ENCODE measurements at places on chromosomes 6 and 20.

- no peak for DNase-seq
Observed at GRCh38 chr6:54698974-54699373, 147.6 kb upstream of the FAM83B start.

- no peak for DNase-seq
Observed at GRCh38 chr20:51020657-51021056, 2.2 kb downstream of the KCNG1 start.

- no peak for DNase-seq
Observed at GRCh38 chr6:95648636-95649035, 71.3 kb downstream of the MANEA start.

DNA sequence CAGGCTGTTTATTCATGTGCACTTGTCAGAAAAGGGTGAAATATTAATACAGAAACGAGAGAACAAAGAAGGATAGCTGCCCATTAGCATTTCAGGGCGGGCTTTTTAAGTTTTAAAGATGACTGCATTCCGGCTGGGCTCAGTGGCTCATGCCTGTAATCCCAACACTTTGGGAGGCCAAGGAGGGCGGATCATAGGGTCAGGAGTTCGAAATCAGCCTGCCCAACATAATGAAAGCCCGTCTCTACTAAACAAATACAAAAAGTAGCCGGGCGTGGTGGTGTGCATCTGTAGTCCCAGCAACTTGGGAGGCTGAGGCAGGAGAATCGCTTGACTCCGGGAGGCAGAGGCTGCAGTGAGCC is 130.5 kb downstream of the HFE start:
- peak; percentile 60 for DNase-seq

GRCh38 chr20:62267543-62267942 is 29.2 kb downstream of the OSBPL2 start:
- no peak for DNase-seq

DNA sequence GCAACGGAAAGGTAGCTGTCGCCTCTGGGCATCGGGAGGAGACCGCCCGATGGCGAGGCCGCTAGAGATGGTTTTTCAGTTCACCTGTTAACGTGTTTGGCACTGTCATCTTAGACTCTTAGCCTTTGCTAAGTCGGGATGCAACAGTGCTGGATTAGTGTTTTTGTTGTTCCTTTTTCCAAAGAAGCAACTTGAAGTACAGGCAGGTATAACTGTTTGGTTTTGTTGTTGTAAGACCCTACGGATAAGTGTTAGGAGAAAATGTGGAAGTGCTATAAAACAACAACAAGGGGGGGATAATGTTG is 723 bp downstream of the MANEA start:
- DNase-seq, result no peak

GRCh38 chr6:111874025-111874415 is 768 bp upstream of the FYN start:
- DNase-seq, result peak; percentile 76

- no peak for DNase-seq
Observed at GRCh38 chr6:170011204-170012036, 260.0 kb downstream of the ERMARD start.

DNA sequence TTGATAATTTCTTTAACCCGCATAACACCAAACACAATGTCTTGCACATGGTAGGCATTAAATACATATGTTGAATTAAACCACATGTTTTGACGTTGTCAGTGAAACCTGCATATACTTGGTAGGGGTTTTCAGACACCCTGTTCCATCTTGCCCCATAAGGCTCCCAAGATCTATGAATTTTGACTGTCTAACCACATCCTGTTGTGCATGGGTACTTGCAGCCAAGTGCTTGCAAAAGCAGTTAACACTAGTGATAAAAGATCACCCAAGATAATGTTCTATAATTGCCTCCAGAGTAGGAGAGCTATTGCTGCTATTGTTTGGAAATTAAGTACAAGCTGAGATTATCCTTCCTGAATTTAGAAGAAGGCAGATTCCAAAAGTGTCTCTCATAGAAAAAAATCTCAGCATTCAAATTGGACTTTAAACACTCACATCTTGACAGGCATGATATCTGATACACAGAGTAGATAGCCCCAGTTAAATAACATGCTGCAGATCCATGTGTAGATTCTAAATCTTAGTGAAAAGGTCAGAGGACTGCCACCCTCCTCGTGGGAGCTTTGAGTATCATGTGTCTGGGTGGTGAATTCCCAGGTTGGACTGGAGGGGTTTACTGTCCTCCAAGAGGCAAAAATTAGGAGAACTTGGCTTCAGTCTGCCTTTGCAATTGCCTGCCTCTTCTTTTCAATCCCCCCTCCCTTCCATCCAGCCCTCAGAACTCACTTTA is 25.8 kb upstream of the CCN6 start:
- DNase-seq, result peak; percentile 83

- no peak for DNase-seq
Observed at GRCh38 chr6:116568821-116569755, 2.2 kb upstream of the RWDD1 start.

DNA sequence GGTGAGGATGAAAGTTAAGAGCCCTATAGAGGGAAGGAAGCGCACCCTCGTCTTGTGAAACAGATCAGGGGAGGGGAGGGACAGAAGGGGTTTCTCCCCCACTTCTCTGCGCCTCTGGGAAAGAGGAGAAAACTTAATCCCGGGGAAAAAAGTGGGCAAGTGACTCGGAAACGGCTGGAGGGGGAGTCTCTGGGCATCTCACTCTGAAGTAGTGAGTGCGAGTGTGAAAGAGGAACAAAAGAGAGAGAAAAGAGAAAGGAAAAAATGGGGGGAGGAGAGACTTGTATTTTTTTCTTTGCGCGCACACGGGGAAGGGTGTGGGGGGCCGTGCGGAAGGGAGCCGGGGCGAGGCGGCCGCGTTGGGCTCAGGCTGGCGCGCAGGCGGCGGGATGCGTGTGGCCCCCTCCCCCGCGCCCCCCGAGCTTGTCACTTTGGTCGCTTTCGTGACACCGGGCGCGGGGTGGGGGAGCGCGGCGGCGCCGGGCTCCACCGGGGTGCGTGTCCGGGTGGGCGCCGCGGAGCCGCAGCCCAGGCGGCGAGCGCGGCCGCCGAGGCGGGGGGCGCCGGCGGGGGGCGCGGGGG is 454 bp downstream of the L3MBTL3 start:
- DNase-seq, result peak; percentile 40

- DNase-seq, result peak; percentile 21
Observed at GRCh38 chr20:25053255-25054031, 4.5 kb downstream of the ACSS1 start.

DNA sequence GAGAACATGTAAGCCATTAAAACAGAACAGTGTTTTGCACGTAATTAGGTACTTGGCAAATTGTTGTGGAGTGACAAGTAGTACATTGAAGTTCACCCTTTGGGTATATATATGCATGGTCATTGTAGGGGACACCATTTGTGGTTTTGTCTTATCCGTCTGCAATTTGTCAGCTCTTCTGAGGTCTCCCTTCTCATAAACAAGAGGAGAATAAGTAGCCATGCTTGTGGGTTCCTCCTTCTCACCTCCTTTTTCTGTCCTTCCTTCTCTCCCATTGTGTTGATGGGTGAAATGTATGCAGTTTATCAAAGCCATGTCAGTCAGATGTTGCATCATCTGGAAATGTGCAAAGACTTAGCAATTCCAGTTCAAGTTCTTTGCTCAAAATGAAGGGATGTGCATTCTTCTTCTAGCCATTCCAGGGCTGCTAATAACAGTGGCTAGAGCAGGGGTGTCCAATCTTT is 70.9 kb downstream of the QKI start:
- DNase-seq, result no peak

- no peak for DNase-seq
Observed at GRCh38 chr20:3812259-3812681, 8.1 kb upstream of the AP5S1 start.

DNA sequence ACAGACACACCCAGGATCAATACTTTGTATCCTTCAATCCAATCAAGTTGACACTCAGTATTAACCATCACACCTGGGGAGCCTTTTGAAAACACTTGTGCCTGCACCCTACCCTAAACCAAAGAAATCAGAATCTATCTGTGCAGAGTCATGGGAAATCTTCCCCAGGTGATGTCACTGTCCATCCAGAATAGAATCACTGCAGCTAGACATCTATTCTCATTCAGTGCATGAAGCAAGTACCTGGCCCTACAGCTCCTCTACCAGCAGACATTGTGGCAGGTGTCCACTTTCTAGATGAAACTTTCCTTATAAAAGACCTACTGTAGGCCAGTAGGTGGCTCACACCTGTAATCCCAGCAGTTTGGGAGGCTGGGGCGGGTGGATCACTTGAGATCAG is 262.4 kb upstream of the MARCKS start:
- DNase-seq, result no peak

GRCh38 chr6:130602151-130602770 is 224.9 kb upstream of the SMLR1 start:
- DNase-seq, result no peak

DNA sequence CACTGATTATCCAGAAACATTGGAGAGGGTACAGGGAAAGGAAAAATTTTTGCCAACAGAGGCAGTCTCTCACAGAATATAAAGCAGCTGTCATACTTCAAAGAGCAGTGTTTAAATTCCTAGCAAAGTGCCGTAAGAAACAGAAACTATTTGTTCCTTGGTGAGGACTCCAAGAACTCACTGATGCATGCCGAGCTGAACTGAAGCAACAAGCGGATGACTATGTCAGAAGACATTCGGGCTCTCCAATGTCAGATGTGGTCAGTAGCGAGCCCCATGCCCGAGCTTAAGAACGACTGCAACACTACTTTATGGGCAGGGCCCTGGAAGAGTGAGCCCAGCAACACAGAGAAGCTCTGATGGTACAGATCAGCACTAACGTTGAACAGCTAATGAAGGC is 54.7 kb downstream of the OR2B6 start:
- no peak for DNase-seq

DNA sequence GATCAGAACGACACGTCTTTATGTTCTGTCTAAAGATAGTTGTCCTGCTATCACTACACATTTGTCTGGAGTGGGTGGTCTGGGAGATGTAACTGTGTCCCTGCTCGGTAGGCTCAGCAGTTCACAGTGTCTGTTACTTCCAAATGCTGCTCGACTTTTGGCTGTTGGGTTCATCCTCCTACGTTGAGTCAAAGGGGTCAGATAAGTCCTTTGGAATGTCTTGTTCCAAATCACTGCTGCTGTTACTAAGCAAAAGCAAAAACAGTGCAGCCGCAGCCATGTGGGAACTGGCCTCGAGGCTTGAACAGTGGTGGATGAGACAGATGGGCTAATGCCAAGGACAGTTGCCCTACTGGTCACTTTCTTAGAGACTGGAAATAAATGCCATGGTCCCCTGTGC is 272.2 kb upstream of the MAP3K7 start:
- no peak for DNase-seq

DNA sequence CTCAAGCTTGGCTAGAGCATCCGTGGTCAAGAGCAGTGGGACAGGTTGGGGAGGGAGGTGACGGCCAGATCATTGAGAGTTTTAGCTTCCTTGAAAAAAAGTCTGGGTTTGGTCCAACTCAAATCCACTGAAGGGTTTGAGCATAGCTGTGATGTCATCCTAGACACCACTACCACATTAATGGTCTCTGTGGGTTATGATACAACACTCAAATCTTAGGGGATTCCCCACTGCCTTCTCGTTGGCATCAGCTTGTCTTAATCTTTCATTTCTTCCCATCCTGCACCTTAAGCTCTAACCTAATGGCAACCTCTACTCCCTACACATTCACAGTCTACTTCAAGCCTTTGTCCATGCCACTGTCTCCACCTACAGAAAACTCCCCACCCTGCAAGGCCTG is 77.3 kb downstream of the BMP6 start:
- no peak for DNase-seq

DNA sequence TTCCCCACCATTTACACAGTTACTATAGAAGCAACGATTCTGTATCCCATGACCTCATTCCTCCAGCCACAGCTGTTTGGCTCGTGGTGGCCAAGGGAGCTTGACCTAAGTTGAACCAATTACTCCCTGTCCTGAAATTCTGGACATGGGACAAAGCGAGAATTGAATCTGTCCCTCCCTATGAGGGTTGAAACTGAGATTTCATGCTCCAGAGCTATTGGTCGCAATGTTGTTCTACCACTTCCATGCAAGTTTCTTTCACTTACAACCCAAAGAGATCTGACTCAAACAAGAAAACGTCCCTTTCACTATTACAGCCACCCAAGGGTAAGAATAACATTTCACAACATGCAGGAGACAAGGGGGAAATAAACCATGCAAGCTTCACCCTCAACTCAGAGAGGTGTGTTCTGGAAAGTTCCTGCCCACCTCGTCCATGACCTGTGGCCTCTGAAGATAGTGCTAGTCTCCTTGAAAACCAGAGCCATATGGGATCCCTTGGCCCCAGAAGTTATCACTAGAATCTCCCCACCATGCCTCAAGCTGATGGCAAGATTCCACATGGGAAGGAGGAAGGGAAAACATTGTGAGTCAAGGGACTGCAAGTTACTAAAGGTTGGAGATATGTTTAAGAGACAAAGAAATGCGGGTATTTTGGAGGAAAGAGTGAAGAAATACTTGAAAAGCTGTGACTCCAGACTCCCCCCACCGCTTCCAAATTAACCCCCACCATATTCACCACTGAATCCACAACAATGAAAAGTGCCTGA is 74.5 kb upstream of the SRSF6 start:
- no peak for DNase-seq

GRCh38 chr6:139534472-139535115 is 160.1 kb upstream of the CITED2 start:
- no peak for DNase-seq

DNA sequence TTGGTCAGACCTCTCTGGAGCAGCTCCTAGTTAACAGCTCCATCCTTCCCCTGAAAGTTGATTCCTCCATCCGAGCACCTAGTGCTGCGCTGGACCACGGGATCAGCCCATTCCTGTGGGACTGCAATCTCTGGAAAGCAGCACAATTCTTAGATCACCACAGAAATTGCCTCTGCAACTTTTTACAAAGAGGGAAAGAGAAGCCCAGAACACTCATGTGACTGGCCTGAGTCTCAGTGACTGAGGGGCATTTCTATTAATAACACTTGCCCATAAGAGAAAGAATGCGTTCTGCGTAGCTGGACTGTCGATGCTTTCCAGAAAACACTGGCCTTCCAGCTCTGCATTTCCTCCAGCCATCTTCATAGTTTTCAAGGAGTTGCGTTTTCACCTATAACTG is 18.3 kb downstream of the MPC1 start:
- no peak for DNase-seq

GRCh38 chr6:1208876-1209275 is 103.0 kb upstream of the FOXQ1 start:
- no peak for DNase-seq

DNA sequence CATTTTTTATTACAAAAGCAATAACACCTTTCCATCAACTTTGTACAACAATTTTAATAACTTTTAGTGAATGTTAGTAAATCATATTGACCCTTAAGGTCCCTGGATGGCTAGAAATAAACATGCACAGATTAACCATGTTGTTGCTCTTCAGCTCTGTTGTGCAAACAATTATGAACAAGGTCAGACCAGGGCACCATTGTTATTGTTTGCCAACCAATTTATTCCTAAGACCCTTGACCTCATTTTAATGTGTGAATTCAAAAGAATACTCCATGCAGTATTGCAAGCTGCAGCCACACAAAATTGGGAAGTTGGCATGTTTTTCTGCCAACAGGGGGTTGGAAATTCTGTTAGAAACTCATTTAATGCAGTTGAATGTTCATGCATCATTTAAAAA is 426.6 kb upstream of the MAP3K7 start:
- DNase-seq, result no peak

- DNase-seq, result no peak
Observed at GRCh38 chr6:10685092-10685915, 9.1 kb downstream of the C6orf52 start.

- no peak for DNase-seq
Observed at GRCh38 chr6:166046226-166046625, 121.4 kb downstream of the TBXT start.
